ENCODE measurements at places on chromosomes 7 and 10.

- no peak for DNase-seq
Observed at GRCh38 chr7:82699773-82700186, 256.2 kb upstream of the CACNA2D1 start.

DNA sequence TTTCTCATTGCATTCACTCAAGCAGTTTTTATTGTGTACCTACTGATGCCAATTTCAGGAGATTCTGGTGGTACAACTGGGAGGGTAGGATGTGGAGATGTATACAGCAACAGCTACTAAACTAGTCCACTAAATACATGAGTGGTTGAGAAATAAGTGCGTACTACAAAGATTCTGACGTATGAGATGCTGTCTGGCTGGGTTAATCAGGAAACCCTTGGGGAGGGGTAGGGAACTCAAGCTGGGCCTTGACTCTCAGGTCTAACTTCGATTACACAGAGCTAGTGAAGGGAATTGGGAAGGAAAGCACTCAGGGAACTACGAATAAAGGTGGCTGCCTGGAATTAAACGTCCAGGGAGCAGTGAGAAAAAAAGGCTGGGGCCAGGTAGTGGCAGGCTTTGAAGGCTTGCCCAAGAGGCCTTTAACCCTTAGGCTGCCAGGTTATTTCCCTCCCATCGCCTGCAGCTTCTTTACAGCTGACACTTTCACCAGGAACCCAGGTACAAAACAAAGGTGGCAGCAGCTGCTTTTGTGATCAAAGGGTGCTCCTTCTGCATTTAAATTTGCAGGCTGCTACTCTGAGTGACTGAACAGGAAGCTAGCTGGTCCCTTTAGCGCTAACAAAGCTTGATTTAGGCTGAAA lies 3.2 kb downstream of the MMS19 start:
- DNase-seq = peak; percentile 13

DNA sequence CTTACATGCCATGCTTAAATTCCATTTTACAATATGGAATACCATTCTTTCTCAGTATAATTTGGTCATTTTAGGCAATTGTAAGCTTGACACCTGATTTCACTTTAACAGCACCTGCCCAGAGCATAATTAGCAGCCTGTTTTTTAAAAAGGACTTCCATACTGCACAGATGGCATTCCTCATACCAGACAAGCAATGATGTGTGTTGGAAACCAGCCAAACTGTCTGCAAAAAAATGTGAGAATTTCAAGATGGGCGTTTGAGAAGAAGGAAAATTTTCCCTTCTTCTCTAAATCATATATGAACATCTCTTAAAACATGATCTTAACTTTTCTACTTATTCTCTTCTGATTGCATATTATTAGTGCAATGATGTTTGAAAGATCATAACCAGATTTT lies 40.4 kb upstream of the AGMO start:
- no peak for DNase-seq

DNA sequence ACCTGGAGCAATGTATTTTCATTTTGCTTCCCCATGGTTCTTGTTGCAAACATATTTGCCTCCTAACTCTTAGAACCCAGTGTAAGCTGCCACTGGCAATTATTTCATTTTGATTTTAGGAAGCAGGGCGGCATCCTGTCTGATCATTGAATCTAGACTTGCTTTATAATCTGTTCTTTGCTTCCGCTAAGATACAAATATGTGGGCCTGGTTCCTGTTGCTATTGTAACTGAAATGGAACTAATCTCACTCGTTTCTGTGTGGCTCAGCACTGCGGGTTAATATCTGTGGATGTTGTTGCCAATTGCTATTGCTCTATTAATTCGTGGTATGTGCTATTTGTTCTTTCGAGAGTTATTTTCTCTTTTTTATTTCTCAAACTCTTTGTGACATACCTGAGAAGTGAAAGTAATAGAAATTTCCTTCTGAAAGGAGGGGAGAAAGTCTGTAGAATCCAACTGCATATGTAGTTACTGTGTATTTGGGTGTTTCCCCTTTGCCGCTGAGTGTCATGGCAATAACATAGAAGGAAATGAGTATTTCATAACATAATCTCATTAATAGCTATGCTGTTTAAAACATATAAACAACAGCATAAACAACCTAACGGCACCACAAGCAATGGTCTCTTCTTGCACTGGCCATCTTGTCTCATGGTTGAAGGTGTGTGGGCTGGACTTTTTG lies 62.4 kb downstream of the FZD1 start:
- no peak for DNase-seq

DNA sequence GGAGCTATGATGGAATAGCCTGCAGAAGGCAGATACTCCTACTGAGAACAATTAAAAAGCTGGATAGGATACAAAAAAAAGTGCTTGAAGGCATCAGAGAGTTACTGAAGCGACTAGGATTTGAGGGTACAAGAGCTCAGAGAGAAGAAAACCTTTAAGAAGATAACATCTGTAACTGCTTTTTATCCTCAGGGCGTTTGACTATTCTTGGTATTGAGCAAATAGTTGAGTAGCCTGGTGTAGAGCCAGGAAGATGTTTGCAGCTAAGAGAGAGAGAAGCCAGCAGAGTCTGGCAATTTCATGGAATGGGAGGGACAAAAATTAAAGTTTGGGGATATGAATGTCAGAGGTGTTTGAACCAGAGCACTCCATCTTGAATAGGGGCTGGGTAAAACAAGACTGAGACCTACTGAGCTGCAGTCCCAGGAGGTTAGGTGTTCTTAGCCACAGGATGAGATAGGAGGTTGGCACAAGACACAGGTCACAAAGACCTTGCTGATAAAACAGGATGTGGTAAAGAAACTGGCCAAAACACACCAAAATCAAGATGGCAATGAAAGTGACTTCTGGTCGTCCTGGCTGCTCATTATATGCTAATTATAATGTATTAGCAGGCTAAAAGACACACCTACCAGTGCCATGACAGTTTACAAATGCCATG lies 428.8 kb downstream of the SH2D4B start:
- no peak for DNase-seq

Measured in activated CD4-positive, alpha-beta T cell treated with anti-CD3 and anti-CD28 coated beads, Interleukin-2, amount 50 U/mL, for 1 hour (primary cell).